ENCODE measurements at places on chromosomes 2 and 18.

- no peak for DNase-seq
Measured at GRCh38 chr2:118918017-118918416, 24.0 kb upstream of the MARCO start.

GRCh38 chr2:44902217-44903137 lies 39.0 kb upstream of the SIX3 start:
- no peak for DNase-seq

DNA sequence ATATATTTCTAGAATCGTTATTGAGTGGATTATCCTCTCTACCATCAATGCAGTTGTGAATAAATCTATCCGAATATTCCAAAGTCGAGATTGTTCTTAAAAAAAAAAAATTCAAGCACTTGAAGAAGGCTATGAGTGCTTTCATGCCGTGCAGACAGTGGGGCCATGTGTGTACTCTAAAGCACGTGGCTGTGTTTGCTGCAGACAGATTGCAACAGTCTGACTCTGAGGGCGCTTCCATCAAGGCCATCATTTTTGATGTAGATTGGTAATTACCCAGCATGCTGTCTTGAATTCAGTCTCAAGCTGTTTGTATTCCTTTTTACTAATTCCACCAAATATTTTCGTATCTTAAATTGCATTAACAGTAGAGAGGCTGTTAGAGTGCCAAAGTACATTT lies 325.9 kb upstream of the LINC00305 start:
- DNase-seq, result no peak

GRCh38 chr2:119426801-119427395 lies 4.8 kb upstream of the TMEM37 start:
- DNase-seq, result peak; percentile 39

DNA sequence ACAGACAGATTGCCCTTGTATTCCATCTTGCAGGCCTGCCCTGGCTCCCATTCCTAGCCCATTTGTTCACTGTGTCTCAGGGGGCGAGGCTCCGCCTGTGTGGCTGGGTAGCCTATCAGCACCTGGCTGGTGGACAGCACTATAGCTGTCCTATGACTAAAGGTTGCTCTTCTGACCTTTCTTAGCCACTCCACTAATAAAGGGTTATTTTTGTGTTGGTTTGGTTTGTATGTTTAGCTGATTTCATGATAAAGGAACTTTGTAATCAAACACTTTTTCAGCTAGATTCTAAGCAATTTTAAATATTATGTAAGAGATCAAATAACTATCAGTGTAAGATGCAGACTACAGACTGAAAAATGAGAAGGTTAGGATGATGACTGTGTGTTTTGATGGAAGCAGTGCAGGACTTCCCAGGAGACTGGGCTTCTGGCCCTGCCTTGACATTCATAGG lies 72.2 kb downstream of the CRIM1 start:
- DNase-seq, result no peak

GRCh38 chr2:68536000-68536399 lies 68.6 kb downstream of the APLF start:
- no peak for DNase-seq

DNA sequence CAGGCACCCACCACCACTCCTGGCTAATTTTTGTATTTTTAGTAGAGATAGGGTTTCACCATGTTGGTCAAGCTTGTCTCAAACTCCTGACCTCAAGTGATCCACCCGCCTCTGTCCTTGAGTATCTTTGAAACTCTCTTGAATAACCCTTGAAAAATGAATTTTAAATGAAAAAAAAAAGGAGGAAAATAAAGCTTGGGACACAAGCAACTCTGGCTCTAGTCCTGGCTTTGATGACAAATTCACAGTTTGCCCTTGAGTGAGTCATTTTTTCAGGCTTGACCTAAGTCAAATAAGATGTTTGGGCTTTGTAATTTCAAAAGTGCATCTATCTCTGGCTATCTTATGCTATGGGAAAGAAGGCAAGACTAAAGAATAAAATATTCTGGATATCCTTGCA lies 79.0 kb upstream of the TRIB2 start:
- no peak for DNase-seq

- no peak for DNase-seq
Measured at GRCh38 chr2:96631804-96632435, 6.2 kb downstream of the KANSL3 start.

DNA sequence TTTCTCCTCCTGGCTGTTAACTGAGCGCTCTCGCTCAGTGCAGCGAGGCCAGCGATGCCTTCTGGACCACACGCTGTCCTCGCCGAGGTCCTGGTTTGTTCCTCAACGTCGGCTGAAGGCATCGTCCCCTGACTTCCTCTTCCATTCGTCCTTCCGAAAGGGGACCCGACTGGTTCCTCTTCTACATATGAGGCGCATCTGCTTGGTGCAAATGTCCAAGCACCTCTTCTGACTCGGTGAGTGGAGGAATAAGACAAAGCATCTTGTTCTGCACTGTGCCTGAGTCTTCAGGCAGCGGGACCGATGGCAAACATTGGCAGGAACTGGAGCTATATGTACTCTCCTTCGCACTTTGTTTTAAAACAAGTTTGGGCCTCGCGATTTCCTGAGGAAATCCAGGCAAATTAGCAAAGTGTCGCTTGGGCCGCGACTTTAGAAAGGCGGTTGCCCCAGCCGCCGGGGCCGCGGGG lies 621 bp upstream of the KCNS3 start:
- peak; percentile 64 for DNase-seq

DNA sequence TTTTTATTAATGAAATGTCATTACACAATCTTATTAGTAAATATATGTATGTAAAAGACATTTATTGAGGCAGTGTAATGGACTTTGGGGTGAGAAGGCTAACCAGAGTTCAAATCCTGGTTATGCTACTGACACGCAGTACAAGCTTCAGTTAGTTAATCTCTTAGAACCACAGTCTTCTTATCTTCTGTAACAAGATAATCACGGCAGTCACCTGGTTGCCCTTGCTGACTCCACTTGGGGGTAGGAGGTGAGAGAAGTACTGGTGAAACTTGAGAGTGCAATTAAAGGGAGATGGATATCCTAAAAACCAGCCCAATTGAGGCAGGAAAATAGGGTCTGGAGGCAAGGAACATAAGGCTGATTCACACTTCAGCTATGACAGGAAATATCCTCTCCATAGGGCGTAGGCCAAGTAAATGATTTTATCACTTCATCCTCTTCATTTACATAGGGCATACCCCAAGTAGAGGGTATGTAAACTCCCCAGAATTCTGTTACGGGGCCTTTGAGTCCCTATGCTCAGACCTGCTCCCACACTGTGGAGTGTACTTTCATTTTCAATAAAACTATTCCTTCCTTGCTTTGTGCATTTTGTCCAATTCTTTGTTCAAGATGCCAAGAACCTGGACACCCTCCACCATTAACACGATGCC lies 21.3 kb downstream of the SKA1 start:
- no peak for DNase-seq

All from inflammatory macrophage treated with lipopolysaccharide for 1 hour (primary cell).